Activated naive CD8-positive, alpha-beta T cell treated with anti-CD3 and anti-CD28 coated beads, Interleukin-2, amount 10 ng/mL, durations not matched to agents 7 days and 5 days (primary cell): ENCODE measurements at places on chromosomes 1 and 21. TPM values are rescaled to one million over a fixed set of nuclear protein-coding genes. Genes with fewer than 3 reads are reported as not detected.
A peak's percentile ranks its signal among the peaks of the same experiment; 100 is the strongest.

KRTAP13-2 gene
- not detected for total RNA-seq

ARHGEF16 gene
- total RNA-seq, result not detected

AKNAD1 gene
- total RNA-seq, result not detected

RAB7B gene
- total RNA-seq, result 0.80 TPM

GRCh38 chr1:85308833-85309350 is 32.5 kb upstream of the BCL10 start:
- H3K4me1 ChIP-seq, result peaks cover 2% of the 10 kb centered on the region
- DNase-seq, result no peak
- no peak overlapping the region for H3K4me3 ChIP-seq
- H3K36me3 ChIP-seq, result no peaks in the 10 kb centered on the region
- peaks cover 59% of the 10 kb centered on the region for H3K27me3 ChIP-seq

- peaks cover 8% of the 10 kb centered on the region for H3K36me3 ChIP-seq
- peak overlapping the region; percentile 5 for H3K4me3 ChIP-seq
- H3K4me1 ChIP-seq, result peaks cover 54% of the 10 kb centered on the region
- no peak for DNase-seq
Observed at GRCh38 chr1:224500796-224501195, 66.2 kb upstream of the WDR26 start.

GRCh38 chr1:178931858-178932551 is 61.1 kb upstream of the ANGPTL1 start:
- H3K27ac ChIP-seq, result no peak overlapping the region
- no peak for DNase-seq
- no peaks in the 10 kb centered on the region for H3K4me1 ChIP-seq

DNA sequence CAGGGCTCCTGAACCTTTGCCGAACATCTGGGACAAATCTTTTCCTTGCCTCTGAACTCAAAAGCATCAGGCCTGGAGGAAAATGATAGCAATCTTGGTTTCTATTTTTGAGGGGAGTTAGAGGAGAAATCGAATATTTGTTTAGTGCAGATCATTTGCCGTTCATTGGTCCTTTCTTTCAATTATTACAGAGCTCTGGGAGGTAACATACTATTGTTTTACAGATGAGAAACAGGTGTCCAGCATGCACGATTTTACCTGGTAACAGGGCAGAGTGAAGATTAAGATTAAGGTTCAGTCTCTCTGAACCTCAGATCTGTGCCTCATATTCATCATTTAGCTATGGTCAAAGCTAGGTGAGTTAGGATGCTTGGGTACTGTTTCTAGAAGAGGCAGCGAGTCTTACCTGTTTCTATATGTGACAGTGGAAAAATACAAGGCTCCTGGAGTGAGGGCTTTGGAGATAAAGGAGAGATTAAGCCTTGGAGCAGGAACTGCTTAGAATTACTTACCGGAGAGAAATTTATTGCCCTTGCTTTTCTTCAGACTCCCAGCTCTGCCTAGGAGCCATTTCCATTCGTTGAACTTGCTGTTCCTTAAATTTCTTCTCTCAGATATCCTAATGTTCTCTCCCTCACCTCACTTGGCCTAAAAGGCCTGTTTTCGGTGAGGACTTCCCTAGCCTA is 1.4 kb downstream of the PRCC start:
- no peaks in the 10 kb centered on the region for H3K27me3 ChIP-seq
- H3K4me3 ChIP-seq, result no peak overlapping the region
- H3K36me3 ChIP-seq, result peaks cover 19% of the 10 kb centered on the region
- no peak for DNase-seq

- no peaks in the 10 kb centered on the region for H3K36me3 ChIP-seq
- peaks cover 10% of the 10 kb centered on the region for H3K27me3 ChIP-seq
- H3K4me3 ChIP-seq, result no peak overlapping the region
Observed at GRCh38 chr1:114997510-114998289, 31.9 kb upstream of the TSHB start.

- H3K27ac ChIP-seq, result no peak overlapping the region
- no peak overlapping the region for H3K4me3 ChIP-seq
- no peaks in the 10 kb centered on the region for H3K36me3 ChIP-seq
- H3K4me1 ChIP-seq, result no peaks in the 10 kb centered on the region
- DNase-seq, result no peak
Observed at GRCh38 chr1:68202239-68202832, 30.0 kb downstream of the WLS start.

GRCh38 chr1:111484391-111485026 is 10.7 kb downstream of the C1orf162 start:
- H3K4me3 ChIP-seq, result no peak overlapping the region
- DNase-seq, result no peak
- H3K27ac ChIP-seq, result no peak overlapping the region
- peaks cover 16% of the 10 kb centered on the region for H3K4me1 ChIP-seq
- no peaks in the 10 kb centered on the region for H3K36me3 ChIP-seq
